Stimulated activated CD4-positive, alpha-beta T cell treated with anti-CD3 and anti-CD28 coated beads, Interleukin-4, amount 100 ng/mL, for 4 hours (primary cell): ENCODE measurements at places on chromosomes 4 and X.

GRCh38 chr4:103204111-103204510 is 6.0 kb upstream of the CENPE start:
- no peak for DNase-seq

- DNase-seq = no peak
Measured at GRCh38 chr4:69098470-69098869, 2.2 kb downstream of the UGT2B7 start.

DNA sequence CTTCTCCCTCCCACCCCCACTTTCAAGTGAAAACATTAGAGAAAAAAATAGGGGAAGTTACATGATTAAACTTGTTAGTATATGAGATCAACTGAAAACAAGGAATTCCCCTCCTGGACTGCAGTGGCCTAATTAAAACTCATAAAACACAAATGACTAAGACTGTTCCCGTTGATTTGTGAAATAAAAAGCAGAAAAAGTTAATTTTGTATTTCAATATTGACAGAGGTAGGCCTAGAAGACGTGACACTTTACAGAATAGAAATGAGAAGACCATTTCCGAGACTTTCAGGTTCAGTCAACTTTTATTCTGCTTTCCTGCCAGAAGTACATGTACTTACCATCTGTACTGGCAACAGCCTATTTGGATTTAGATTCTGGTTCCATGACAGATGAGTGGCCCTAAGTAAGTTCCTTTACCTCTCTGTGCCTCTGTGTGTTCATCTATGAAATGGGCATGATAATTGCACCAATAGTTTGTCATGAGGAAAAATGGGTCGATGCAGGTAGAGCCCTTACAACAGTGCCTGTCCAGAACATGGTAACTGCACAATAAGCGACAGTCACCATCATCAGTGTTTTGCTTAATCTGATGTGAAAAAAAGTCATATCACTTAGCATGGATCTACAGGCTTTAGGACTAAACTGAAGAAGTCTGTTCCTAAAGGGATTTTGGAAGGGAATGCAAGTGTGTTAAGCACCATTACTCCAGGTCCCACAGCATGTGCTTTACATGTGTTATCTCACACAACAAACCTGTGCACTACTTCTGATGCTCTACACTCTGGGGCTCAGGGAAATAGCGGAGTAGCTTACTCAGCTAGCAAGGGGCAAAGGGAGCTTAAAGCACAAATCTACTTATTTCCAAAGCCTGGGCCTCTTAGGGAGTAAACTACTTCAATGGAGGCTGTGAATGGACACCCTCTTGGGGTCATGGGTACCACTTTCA is 562.3 kb upstream of the DIPK2B start:
- no peak for DNase-seq

GRCh38 chrX:2614911-2615310 is 76.2 kb upstream of the CD99 start:
- DNase-seq = no peak

- DNase-seq = no peak
Measured at GRCh38 chr4:177901786-177902185, 459.5 kb upstream of the AGA start.

- DNase-seq = no peak
Measured at GRCh38 chr4:176999935-177000543, 207.3 kb upstream of the VEGFC start.

DNA sequence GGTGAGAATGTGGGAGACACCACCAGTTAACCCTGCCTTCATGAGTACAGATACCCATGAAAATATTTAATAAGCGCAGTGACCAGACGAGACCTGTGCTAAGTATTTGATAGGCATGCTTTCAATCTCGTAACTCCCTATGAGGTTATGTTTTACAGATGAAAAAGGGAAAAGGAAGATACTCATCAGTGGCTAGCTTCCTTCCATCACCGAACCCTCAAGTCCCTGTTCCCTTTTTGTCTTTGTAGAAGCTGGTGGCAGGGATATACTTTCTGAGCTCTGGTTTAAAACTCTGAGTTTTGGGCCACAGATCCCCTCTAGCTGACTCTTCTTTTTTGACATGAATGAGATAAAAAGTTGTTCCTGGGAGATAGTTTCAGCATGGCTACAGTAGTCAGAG is 26.3 kb downstream of the AFF1 start:
- no peak for DNase-seq

DNA sequence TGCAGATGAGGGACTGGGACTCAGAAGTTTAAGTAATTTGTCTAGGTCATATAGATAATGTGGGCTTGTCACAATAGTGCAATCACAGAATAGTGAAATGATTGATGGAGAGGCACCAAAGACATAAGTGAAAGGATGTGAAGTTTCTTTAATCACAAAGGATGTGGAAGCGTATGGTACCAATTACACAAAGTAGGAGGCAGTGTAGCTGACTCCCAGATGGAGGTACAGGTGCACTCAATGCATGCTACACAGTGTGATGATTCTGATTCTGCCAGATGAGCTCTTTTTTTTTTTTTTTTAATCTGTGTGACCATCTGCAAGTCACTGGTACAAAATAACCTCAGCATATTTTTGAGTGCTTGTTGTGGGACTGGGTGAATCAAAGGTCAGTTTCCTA is 411.3 kb downstream of the SPRY1 start:
- DNase-seq = no peak

GRCh38 chr4:106708464-106708816 is 327.7 kb downstream of the DKK2 start:
- no peak for DNase-seq

DNA sequence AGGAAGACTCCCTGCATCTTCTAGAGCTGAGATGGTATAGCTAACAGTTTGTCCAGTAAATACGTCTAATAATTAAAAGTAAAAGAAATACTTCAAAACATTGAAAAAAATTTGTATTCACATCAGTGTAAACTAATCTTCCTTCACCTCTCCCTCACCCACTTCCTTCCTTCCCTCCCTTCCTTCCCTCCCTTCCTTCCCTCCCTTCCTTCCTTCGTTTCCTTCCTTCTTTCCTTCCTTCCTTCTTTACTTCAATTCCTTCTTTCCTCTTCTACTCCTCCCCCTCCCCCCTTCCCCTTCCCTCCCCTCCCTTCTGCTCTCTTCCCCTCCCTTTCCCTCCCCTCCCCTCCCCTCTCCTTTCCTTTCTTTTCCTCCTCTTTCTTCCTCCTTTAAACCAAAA is 103.7 kb downstream of the POU4F2 start:
- no peak for DNase-seq

- DNase-seq = no peak
Measured at GRCh38 chrX:19571711-19572110, 56.4 kb upstream of the MAP3K15 start.

GRCh38 chr4:119049342-119049741 is 86.3 kb upstream of the MYOZ2 start:
- DNase-seq = no peak

DNA sequence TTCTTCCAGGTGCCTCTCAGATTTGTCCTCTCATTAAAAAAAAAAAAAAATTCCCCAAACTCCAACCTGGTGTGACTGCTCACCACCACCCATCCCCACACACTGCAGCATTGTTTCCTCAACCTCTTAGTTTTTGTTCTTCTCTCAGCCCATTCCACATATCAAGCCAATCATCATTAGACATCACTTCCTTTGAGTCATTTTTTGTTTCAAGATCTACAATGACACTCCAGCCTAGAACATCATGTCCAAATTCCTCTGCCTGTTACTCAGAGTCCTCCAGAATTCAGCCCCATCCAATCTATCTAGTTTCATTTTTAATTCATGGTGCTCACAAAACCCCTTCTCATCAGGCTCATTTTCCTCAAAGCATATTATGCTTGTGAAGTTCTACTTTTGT is 262.5 kb upstream of the TEX13A start:
- DNase-seq = no peak

- DNase-seq = no peak
Measured at GRCh38 chrX:12332786-12333347, 194.6 kb downstream of the FRMPD4 start.

DNA sequence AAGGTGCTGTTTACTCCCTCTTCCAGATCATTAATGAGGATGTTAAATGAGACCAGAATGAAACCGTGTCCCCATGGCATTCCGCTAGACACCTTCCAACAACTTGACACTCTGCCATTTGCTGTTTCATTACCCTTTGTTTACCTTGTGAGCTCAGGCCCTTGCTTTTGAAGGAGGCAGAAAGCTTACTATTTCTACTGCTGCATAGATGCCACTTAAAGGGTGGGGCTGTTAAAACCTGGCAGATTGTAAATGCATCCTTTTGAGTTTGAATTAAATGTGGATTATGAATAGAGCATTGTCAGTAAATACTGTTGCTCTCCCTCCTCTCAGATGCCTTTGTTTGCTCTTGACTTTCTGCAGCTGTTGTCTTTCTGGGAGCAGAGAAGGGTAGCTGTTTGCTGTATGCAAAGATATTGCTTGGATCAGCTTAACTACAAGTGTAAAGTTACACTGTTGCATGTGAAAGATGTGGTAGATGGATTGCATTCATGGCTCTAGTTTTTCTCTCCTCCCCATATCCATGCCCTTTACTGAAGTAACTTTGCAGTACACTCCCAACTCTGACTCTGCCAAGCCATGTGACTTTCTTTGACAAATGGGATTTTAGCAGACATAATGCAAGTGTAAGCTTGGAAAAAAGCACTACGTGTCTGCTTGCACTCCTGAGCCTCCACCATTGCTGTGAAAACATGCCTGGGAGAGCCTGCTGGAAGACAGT is 75.0 kb upstream of the DHX15 start:
- no peak for DNase-seq

GRCh38 chrX:29471829-29472228 is 743.5 kb upstream of the MAGEB2 start:
- DNase-seq = no peak

GRCh38 chrX:13396924-13397323 is 77.1 kb upstream of the ATXN3L start:
- DNase-seq = no peak

- no peak for DNase-seq
Measured at GRCh38 chr4:73945140-73945539, 36.7 kb downstream of the PF4 start.

GRCh38 chrX:56130031-56130430 is 102.1 kb upstream of the KLF8 start:
- no peak for DNase-seq

DNA sequence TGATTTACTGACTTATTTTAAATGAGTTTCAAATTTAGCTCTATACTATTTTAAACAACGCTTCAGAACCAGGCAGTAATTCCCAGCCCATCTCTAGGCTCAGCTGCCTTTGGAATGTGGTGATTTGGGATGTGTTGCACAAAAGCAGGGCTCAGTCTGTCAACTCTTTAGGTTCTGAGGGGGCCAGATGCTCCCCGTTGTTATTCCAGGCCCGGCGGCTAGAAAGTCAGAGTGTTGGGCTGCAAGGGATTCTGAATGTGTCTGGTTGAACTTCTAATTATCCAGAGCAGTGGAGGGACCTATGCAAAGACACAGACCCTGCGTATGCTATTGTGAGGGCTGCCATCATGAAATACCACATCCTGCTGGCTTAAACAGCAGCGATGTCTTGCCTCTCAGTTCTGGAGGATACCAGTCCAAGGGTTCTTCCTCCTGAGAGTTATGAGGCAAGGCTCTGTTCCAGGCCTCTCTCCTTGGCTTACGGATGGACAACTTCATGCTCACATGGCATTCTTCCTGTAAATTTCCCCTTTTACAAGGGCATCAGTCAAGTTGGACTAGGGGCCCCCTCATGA is 123.2 kb upstream of the TRIM2 start:
- no peak for DNase-seq

DNA sequence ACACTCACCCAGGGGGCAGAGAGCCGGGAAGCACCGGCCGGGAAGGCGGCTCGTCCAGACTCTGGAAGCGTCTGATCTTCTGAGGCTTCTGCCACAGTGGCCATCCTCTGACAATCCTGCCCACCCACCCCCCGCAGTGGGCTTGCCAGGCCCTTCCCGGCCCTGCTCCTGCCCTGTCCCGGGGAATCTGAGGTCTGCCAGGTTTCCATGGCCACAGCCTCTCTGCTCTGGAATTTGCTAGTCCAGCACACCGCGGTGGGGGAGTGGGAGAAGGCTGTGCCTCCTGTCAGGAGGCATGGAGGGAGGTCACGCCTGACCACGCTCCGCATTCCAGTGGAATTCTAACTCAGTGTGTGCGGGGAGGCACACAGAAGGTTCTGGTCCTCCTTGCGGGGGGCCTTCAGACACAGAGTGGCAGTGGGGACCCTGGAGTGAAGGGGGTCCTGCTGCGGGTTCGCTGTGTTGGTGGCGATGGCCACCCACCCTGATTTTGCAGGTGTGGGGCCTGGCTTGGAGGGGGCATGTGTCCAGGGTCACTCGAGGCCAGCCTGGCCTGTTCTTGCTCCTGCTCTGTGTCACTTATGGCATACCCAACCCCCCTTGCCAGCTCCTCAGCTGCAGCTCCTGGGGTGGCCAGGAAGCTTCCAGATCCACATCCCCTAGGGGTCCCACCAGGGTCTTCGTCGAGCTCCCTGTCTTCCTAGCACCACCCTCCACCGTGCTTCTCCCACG is 55.6 kb upstream of the ADRA2C start:
- DNase-seq = no peak

GRCh38 chrX:56564921-56565840 is 1.8 kb downstream of the UBQLN2 start:
- peak; percentile 4 for DNase-seq

DNA sequence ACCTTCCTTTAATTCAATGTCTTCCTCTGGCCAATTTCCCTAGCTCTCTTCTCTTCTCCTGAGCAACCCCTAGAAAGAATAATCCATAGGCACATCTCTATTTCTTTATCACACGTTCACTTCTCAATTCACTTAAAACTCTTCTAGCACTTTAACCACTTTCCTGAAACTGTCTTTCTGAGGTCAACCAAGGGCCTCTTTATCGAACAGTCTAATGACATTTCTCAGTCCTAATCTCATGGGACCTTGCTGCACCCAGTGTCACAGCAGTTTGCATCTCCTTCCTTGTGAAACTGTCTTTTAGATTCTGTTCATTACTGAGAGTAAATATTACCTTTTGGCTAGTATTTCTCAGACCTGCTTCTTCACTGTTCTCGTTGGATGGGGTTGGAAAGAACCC is 285.3 kb upstream of the RASGEF1B start:
- DNase-seq = no peak

- DNase-seq = no peak
Measured at GRCh38 chrX:86133761-86134160, 14.5 kb upstream of the DACH2 start.

DNA sequence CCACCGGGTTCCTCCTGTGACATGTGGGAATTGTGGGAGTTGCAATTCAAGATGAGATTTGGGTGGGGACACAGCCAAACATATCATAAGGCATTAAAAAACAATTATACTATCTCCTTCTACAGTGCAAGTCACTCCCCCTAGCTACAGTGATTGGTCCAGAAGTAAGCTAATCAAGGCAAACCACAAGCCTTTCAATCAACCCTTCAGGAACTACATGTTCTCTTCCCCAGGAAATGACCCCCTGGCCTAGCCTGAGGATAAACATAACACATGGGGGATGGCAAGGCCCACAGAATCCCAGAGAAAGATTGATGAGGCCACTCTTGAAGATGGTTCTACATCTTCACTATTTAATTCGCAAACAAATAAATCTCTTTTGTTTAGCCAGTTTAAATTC is 25.2 kb upstream of the FAM241A start:
- DNase-seq = no peak

- no peak for DNase-seq
Measured at GRCh38 chrX:154040307-154040756, 20.6 kb upstream of the IRAK1 start.
